ENCODE measurements at places on chromosomes 4 and X.
A peak's percentile ranks its signal among the peaks of the same experiment; 100 is the strongest.

DNA sequence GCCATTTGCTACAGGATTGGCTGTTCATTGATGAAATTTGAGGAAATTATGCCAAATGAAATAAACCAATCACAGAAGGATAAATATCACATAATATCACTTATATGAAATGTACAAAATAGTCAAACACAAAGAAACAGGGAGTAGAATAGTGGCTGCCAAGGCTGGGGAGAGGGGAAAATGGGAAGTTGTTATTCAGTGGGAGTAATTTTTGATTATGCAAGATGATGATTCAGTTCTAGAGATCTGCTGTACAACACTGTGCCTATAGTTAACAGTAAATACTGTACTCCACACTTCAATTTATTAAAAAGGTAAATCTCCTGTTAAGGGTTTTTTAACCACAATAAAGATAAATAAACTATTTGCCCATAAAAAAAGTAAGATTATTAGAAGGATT is 101.1 kb downstream of the TMA16 start:
- DNase-seq, result no peak

DNA sequence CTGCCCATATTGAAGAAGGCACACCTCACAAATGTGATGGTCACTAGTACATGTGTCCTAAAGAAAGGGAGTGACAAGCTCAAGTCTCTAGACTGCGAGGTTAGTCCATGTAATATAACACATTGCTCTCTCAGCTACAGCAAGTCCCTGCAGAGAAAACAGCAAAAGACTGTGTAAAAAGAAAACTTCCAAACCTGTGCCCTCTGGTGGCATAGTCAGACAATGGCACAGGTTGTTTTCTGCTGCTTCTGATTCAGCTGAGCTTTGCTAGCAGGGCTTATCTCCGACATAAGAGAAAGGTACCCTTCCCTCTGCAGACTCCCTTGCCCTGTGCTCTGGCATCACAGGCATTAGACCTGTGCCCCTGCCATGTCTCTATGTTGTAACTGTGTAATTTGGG is 1.4 kb upstream of the SERPINA7 start:
- no peak for DNase-seq

- no peak for DNase-seq
Observed at GRCh38 chrX:46477435-46477834, 67.8 kb downstream of the ZNF674 start.

DNA sequence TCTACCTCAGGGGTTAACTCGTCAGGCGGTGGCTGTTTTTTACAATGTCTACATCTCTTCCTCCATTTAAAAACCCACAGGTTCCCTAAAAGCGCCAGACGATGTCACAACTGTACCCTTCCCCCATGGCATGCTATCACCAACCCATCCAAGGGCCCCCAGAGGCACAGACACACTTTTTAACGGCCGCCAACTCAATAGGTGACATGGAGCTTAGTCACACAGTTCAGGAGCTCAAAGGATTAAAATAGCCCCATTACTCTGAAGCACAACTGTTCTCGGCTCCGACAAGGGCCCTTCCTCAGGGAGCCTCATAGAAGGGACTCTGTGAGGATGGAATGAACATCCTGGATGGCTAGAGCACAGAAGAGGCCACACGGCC is 12.4 kb downstream of the SH3KBP1 start:
- no peak for DNase-seq

DNA sequence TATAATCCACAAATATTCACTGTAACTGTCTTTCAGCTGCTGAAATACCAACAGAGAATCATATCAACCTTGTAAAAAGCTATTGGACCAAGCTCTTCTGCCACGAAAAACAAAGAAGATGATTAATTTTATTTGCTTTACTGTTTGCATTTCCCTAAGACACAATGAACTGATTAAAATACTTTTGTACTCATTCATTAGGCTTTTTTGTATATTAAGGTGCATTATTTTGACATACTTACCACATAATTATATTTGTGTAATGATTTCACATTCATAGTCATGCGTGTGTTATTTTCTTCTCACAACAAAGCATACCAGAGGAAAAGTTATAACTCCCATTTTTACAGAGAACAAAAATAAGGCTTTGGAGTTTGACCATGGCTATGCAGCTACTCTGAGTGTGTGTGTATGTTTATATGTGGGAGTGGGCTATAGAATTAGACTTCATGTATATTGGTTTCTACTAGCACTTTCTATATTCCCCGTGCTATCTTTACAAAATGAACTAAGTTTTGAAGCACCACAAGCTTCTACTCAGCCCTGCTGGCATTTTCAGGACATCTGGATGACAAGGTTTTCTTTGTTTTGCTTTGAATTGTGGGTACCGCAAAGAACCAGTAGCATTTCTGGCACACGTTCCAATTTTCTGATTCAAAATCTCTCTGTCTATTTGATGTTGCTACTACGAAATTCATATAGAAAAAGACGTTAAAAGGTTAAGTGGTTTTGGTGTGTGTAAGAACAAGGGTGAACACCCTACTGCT is 11.0 kb upstream of the FGF5 start:
- DNase-seq, result no peak

DNA sequence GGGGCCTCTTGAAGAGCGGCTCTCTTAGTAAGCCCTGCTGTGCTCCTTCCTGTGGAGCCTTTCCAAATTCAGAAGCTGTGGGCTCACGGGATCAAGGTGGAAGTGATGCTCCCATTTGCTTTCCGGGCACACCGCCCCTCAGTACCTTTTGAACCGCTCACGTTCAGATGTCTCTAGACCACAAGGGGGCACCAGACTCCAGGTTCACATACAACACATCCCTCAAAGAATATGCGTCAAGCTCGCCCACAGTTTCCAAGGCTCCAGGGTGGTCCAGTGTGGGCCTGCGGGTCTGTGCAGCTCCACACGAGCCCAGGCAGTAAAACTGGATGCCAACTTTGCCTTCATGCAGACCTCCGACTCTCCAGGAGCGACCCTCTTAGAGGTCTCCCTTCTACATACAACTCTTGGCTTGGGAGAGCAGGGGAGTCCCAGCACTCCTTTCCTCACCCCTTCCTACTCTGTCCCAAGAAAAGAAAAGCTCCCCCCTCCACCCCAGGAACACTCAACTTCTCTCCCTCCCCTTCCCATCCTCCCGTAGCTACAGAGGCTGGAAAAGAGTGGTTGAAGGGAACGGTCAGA is 11.0 kb downstream of the SUPT20HL1 start:
- peak; percentile 12 for DNase-seq

DNA sequence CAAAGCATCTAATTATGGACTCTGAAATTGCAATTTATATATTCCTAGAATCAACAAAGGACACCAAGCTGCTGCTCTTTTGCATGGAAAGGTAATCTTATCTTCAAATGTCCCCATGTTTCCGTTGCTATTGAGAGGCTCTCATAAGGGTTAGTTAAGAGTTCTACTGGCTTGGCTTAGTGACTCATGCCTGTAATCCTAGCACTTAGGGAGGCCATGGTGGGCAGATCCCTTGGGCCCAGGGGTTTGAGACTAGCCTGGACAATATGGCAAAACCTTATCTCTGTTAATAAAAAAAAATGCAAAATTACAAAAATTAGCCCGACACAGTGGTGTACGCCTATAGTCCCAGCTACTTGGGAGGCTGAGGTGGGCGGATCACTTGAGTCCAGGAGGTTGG is 93.4 kb upstream of the RAPGEF2 start:
- DNase-seq, result no peak

DNA sequence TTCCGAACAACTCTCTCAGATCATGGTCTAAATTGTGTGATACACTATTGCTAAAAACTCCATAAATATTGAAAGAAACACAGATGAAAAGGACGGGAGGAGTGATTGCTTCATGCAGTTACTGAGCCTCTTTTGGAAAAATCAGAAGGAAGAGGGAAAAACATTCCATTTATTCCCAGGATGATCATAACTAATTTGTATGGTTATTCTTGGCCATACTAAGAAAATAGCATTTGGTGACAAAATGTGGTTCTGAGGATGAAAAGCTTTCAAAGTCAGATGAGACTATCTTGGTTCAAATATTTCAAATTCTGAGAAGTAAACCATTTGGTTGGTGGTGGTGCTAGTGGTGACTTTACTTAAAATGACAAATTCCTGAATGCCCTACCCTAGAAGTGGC is 305.4 kb upstream of the LDB2 start:
- DNase-seq, result no peak

DNA sequence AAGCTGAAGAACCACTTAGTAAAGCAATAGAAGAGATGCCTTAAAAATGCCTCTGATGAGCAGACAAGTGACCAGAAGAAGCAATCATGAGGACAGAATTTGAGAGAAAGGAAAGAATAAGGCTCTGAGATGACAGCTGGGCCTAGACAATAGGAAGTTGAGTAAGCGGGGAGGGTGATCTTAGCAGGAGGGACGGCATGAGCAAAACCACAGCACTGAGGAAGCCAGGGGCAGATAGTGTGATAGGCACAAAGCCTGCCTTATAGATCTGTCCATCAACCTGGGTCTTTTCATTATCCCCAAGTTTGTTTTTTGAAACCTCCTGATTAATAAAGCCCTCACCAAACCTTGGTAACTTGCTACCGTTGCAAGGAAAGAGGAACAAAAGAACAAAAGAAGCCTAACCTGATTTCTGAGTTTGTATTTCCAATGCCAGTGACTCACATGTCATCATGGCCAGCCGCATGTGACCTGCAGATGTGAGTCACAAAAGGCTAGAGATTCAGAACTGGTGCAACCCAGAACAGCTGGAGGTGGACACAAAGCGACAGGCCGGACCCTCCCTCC is 55.7 kb upstream of the PPARGC1A start:
- DNase-seq, result no peak

GRCh38 chr4:47551682-47552081 is 66.6 kb downstream of the ATP10D start:
- DNase-seq, result no peak

- no peak for DNase-seq
Observed at GRCh38 chr4:52554612-52555355, 104.3 kb downstream of the USP46 start.

DNA sequence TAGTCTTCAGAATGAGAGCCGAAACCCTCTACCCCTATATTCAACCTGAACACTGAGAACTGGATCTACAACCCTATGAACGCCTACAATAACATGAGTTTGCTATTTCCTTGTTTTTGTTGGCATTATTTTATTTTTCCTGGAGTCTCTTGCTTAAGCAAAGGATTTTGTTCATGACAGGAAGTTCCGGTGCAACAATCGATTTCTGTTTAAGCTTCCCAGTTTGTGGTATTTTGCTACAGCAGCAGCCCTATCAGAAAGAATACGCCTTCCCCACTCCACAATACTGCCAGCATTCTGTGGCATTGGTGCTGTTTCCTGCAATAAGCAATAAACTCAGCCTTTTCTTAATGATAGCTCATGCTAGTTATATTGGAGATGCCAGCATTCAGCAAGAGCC is 60.9 kb downstream of the NPY5R start:
- no peak for DNase-seq

GRCh38 chrX:54044877-54045338 is 635 bp upstream of the PHF8 start:
- no peak for DNase-seq

GRCh38 chrX:134537179-134537955 is 77.4 kb downstream of the HPRT1 start:
- no peak for DNase-seq

DNA sequence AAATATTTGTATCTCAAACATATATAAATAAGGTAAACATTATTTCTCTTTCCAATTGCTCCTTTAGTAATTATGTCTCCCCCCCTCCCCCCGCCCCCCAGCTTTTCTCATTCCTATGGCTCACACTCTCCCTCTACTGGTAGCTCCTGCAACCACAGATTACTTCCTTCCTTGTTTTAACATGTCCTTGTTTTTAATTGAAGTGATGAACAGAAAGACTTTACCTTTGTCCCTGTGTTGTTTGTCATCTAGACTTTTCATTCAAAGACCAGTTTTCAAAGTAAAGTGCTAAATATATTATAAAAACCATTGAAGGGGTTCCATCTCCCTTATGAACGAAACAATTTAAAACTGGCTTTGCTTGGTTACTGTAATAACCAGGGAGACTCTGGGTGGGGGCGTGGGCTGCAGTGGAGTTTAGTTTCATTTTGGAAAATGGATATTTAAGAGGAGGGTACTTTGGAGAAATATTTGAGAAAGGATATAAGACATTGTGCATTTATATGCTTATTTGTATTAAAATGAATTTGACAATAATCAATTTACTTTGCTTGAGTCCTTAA is 352.9 kb downstream of the RAPGEF2 start:
- no peak for DNase-seq

DNA sequence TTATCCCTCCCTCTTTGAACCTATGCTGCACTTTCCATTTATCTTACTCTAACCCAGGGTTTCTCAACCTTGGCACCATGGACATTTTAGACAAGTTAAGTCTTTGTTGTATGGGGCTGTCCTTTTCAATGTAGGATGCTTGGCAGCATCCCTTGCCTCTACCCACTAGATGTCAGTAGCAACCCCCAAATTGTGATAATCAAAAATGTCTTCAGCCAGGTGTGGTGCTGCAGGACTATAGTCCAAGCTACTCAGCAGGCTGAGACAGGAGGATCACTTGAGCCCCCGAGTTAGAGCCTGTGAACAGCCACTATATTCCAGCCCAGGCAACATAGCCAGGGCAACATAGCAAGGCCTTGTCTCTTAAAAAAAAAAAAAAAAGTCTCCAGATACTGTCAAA is 7.0 kb downstream of the LRCH2 start:
- no peak for DNase-seq
